ENCODE measurements at places on chromosomes 13 and 19.

DNA sequence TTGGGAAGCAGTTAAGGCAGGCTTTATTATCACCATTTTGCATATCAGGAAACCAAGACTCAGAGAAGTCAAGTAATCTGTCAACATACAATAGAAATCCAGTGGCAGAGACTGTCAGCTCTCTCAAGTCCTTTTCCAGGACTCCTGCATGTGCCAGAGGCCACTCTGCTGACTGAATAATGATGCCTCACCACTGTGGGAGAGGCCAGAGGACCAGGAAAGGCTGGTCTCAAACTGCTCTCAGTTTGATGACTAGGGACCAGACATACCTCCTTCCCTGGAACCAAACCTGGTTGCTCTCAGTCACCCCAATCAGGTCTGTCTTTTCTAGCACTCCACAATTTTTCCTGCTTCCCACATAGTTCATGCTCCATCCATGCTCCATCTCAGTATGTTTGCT is 8.0 kb downstream of the RNASEH2B start:
- DNase-seq = no peak

DNA sequence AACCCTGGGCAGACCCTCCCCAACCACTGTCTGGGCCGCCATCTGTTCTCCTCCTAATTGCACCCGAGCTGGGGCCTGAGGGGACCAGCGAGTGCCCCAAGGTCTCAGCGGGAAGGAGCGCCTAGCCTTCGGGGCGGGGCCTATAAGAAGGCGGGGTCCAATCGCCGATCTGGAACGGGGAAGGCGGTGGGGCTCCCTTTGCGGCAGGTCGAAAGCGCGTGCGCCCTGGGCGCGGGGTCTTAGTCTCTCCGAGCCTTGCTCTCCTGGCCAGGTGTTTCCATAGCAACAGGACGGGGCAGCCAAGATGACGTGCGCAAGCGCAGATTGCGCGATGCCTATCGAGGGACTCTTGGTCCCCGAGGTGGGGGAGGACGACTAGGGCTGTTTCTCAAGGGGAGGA is 2.8 kb downstream of the MAST1 start:
- no peak for DNase-seq

DNA sequence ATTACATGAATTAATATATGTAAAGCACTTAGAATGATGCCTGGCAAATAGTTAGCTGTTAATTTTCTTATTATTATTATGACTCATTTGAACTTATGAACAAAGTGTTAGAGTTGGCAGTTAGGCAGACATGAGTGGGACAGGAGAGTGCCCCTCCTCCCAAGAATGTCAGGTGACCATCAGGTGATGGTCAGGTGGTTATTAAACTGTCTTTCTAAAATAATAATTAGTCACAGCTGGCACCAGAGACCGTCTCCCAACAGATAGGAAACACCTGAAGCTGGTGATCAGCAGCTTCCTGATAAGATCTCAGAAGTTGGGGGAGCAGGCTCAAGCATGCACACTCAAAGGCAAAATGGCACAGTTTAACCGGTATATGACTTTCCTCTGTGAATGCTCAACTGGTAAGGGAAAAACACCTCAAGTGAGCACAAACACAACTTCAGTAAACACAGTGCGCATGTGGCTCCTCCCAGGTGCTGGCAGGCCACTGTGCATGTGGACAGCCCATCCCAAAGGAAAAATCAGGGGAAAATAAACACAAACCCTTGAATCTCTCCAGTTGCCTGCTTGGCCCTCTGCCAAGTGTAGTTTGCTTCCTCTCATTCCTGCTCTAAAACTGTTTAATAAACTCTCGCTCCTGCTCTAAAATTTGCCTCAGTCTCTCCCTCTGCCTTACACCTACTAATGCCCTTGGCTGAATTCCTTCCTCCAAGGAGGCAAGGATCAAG is 54.0 kb downstream of the FLT1 start:
- no peak for DNase-seq

GRCh38 chr13:40770609-40770933 is 419 bp downstream of the MRPS31 start:
- no peak for DNase-seq

- no peak for DNase-seq
Observed at GRCh38 chr13:114219392-114219791, 15.3 kb upstream of the CDC16 start.

GRCh38 chr13:39599012-39599411 is 4.0 kb downstream of the LHFPL6 start:
- no peak for DNase-seq

DNA sequence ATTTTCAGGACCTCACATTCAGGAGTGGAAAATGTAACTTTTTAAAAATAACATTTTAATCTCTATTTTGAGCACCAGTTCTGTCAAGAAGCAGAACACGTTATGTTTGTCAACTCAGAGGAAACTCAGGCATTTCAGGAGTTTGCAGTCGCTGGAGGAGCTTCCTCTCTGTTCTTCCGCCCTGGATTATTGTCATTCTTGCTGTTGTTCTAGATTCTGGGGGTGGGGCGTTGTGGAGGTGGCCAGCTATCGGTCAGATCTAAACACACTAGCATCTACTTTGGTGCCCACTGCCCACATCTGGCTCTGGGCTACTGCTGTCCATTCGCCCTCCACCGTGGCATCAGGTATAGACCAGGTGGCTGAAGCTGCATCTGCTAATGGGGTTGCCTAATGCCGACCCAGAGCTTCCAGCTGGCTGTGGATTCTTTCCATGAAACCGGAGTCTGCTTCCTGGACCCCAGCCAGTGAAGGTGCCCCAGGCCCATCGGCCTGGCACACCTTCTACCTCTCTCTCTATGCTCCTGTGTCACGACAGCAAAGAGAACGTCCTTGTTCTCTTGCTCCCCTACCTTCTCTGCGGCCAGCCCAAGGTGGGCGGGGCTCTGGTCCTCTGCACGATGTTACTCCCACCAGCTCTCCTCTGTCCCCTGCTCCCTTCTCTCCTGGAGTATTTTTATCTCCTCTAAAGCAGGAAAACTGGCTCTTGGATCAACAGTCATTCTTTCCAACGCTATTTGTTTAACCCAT is 36.7 kb upstream of the DGKH start:
- no peak for DNase-seq

DNA sequence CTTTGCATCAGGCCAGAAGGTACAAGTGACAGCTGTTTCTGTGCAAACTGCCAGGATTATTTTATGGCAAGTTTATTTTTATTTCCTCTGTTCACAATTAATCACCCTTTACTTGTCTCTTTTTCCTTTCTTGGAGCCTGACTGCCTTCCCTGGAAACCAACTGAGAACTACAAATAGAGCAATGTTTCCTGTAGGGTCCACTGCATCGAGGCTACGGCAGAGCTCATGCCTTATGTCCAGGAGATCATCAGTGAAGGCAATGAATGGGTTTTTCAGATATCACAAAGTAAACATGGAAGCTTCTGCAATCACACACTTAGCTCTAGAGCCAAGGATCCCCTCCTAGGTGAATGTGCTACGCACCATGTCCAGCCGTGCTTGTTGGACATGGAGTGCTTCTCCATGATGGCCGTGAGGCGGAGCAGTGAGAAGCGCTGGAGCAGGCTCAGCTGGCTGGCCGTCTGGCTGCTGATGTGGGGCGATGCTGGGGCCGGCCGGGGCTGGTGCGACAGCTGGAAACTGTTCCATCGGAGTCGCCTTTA is 110.9 kb downstream of the KL start:
- DNase-seq = no peak

DNA sequence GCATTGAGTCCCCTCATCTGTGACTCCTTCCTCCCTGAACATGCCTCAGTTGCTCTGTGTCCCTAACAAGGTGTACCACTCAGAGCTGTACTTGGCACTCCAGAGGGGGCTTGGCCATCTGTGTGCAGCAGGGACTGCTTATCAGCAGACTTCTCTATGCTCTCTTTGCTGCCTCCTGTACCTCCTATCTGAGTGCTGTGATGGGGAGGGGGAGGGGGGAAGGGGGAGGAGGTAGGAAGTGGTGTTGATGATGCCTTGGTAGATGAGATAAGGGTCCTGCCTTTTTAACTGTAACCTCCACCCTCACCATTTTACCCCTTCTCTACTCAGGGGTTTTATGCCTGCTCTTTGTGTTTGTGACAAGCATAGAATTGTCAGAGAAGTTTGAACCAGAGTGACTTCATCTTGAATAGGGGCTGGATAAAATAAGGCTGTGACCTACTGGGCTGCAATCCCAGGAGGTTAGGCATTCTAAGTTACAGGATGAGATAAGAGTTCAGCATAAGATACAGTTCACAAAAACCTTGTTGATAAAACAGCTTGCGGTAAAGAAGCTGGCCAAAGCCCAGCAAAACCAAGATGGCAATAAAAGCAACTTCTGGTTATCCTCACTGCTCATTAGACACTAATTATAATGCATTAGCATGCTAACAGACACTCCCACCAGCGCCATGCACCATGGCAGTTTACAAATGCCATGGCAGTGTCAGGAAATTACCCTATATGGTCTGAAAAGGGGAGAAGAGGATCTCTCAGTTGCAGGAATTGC is 13.2 kb downstream of the PCDH8 start:
- no peak for DNase-seq

- no peak for DNase-seq
Observed at GRCh38 chr13:27151798-27152599, 19.6 kb downstream of the USP12 start.

GRCh38 chr19:49858088-49858985 is 7.4 kb downstream of the PTOV1 start:
- DNase-seq = no peak

DNA sequence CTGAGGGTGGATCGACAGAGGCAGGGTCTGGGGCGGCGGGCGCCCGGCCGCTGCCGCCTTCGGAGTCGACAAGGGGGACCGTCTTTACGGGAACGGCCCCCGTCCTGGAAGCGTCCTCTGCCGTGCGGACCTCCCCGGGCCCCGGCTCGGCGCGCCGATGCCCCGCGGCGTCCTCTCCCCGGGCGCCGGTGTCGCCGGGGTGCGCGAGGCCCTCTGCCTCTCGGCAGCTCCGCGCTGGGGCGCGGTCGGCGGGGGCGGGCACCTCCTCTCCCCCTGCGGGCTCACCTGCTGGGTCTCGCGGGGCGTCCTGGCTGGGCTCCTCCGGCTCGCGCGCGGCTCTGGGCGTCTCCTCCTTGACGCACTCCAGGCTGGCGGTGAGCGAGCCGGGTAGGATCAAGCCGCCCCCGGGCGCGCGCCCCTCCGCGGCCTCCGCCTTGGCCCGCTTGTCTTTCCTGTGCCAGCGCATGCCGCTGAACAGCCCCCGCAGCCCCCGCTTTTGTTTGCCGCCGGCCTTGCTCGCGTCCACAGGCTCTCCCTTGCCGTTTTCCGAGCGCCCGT is 1.5 kb downstream of the AMER2 start:
- DNase-seq = no peak

- DNase-seq = no peak
Observed at GRCh38 chr13:41812851-41813250, 148.1 kb downstream of the VWA8 start.

- DNase-seq = no peak
Observed at GRCh38 chr13:98443329-98443728, 133.6 kb downstream of the STK24 start.

DNA sequence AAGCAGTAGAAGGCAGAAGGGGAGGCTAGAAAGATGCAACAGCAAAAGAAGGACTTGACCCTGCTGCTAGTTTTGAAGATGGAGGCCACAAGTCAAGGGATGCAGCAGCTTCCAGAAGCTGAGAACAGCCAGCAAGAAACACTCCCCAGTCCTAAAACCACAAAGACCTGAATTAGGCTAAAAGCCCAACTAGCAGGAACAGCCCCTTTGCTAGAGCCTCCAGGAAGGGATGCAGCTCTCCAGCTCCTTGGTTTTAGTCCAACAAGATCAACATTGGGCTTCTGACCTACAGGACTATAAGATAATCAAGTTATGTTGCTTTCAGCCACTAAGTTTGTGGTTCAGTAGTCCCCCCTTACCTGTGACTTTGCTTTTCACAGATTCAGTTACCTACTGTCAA is 10.5 kb upstream of the LATS2 start:
- no peak for DNase-seq

DNA sequence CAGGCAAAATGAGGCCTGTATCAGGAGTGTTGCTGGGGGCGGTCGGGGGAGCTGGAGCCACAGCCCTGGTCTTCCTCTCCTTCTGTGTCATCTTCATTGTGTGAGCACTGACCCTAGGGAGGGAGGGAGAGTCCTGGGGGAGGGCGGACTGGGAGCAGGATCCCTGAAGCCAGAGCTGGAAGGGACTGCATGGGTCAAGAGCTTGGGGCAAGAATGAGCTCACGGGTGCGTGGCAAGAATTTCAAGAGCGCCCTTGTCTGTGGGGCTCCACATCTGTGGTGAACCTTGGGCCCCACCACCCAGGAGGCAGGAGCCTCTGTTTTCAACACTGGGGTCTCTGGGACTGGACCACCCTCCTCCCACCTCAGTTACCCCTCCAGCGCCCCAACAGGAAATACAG is 4.7 kb downstream of the SIGLEC7 start:
- no peak for DNase-seq

GRCh38 chr19:3338541-3339181 is 27.7 kb upstream of the NFIC start:
- DNase-seq = no peak

DNA sequence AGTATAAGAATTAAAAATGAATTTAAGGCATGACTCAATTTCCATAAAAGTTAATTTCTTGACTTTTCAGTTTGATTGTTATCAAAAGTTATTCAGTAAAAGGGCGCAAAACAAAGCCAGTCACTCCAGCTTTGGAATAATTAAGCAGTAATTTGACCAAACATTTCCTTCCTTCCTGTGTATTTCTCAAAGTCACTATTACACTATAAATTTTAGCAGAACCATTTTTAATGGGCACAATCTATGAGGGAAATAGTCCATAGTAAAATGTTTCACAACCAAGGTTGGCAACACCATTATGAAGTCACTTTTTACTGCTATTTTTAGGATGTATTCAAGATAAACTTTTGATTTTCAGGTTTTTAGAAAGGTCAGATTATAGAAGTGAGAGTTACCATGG is 91.0 kb downstream of the DACH1 start:
- no peak for DNase-seq

DNA sequence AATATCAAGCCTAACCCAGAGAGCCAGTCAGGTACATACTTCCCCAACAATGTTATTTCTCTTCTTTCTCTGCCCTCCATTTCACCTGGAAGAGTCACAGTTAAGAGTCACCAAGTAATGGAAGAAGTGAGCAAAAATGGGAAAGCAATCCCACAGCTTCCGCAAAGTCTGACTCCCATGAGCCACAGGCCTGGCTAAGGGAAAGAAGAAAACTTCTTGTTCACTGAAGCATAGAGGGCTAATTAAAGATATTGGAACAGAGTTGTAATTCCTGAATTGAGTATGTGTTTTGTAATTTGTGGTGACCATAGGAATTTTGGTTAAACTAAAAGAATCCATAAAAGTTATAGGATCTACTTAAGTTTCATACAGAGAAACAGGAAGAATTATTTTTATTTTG is 830.9 kb upstream of the PCDH20 start:
- DNase-seq = peak; percentile 42

- DNase-seq = peak; percentile 81
Observed at GRCh38 chr19:46704379-46705076, 12.4 kb downstream of the PRKD2 start.

GRCh38 chr19:35785339-35785627 is 9.9 kb downstream of the ARHGAP33 start:
- DNase-seq = no peak

DNA sequence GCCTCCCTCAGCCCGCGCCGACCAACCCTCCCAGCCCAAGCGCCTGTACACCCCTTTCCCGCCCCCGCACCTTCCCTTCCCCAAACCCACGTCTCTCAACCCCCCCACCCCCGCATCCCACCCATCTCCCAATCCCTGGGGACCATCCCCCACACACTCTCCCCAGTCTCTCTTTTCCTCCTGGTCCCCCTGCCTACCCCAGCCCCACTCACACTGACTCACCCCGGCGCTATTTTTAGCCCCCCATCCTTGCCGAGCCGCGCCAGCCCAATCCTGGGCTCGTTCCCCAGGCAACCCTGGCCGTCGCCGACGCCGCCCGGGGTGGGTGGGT is 11.7 kb downstream of the CIC start:
- no peak for DNase-seq
